ENCODE measurements at places on chromosomes 3 and 15.

- DNase-seq, result no peak
These were observed 85.1 kb downstream of the AP4E1 start for GRCh38 chr15:50993598-50993997.

DNA sequence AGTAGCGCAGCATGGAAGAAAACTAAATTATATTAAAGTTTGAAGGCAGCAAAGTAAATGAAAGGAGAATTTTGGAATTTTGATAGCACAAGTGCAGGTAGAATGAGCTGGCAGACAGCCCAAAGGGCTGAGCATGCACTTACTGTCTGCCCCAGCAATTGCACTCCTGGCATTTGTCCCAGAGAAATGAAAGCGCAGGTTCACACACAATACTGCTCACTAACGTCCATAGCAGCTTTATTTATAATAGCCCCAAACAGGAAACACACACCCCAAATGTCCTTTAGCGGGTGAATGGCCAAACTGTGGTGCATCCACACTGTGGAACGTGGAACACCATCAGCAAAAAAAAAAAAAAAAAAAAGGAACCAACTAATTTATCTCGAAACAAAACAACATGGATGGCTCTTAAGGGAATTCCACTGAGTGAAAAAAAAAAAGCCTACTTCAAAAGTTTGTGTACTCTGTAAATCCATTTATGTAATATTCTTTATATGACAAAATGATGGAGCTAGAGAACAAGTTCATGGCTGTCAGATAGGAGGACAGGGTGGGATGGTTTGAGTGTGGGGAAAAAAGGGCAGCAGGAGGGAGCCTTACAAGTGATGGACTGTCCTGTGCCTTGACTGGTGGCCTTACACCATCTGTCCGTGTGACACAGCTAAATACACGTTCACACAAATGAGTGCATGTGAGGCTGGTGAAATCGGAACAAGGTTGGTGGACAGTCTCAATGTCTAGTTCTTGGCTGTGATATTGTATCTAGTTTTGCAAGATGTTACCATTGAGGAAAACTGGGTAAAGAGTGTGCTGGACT is 6.0 kb upstream of the TM2D3 start:
- no peak for DNase-seq

DNA sequence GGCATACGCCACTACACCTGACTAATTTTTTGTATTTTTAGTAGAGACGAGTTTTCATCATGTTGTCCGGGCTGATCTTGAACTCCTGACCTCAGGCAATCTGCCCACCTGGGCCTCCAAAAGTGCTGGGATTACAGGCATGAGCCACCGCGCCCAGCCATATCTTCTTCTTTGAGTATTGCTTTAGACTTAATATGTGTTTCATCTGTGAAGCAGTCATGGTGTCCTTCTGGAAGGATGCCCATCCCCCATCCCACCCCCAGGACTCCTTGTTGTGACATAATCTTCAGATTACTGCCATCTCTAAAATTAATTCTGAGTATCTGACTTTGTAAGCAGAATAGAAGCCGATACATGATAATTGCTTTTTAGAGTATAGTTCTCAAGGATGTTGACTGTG is 57.7 kb downstream of the KLHL25 start:
- DNase-seq, result no peak

GRCh38 chr3:137035631-137036030 is 77.8 kb downstream of the IL20RB start:
- no peak for DNase-seq

GRCh38 chr15:97087006-97087741 is 756.7 kb downstream of the NR2F2 start:
- DNase-seq, result no peak

- peak; percentile 90 for DNase-seq
These were observed 527 bp downstream of the B2M start for GRCh38 chr15:44711743-44712345.

GRCh38 chr3:55910543-55910942 is 423.4 kb upstream of the WNT5A start:
- no peak for DNase-seq

DNA sequence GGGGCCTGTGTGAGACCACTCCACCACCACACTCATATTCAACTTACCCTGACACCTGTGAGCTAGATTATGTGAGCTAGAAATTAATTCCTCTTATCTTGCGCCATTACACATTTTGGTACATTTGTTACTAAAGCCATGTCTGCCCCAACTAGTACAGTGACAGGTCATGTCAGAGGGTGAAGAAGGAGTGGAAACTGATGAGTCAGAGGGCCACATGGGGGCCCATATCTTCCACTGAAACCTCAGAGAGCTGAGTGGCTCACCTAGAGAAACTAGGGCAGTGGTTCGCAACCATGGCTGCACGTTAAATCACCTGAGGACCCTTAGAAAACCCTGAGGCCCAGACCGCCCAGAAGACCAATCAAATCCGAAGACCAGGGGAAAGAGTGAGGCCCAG is 15.7 kb upstream of the MEF2A start:
- no peak for DNase-seq

DNA sequence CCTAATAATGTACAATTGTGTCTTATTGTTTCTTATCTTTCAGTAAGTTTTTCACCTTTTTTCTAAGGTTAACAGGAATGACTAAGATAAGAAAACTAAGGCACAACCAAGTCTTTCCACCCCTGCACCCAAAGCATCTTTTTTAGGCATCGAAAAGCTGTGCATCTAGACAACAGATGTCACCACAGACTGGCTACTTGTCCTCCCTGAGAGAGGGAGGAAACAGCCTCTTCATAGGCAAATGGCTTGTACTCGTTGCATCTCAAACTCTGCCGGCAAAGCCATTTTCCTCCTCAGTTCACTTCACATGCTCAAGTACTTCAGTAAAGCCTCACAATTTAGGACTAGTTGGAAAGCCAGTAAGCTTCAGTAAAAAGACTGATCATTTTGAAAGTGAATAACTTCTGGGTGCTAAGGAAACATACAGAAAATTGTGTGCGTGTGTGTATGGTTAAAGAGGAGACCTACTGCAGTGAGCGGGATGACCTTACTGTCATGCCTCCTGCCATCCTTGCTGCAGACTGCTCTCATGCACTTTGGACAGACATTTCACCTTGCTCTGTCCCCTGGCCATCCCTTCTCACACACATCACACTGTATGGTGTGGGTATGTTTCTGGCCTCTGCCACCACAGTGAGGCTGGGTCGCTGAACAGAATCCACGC is 36.5 kb upstream of the HACD2 start:
- DNase-seq, result no peak

DNA sequence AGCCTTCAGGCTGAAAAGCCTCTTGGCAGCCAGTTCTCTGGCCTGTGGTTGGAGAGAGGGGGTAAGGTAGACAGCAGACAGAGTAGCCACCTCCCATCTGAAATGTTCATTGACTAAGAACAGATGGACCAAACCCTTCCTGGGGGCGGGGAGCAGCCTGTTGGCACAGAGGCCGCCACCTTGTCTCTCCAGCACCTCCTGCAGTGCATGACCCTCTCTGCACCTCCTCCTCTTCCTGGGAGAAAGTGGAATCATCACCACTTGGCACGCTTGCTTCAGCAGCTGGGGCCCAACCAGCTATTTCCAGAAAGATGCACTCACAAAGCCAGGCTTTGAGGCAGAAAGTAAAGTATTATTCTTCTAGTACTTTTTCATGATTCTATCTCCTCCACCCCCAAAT is 313.4 kb upstream of the CHRM5 start:
- DNase-seq, result no peak

GRCh38 chr15:74311734-74312444 is 55.6 kb downstream of the CYP11A1 start:
- no peak for DNase-seq

DNA sequence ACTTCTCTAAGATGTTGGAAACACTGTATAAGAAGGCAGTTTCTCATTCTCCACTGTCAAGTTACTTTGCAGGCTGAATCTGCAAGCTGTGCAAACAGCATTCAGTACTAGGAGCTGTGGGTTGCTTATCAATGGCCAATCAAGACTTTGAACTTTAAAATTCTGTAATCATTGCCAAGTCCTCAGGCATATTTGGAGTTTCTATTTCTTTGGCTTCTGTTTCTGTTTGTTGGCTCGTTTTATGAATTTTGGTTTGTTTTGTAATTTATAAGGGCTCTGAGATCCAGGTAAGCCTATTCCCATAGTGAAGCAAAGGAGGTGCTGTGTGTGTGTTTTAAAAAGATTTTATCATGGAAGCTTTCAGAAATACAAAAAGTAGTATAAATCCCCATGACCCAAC is 32.1 kb downstream of the TLNRD1 start:
- DNase-seq, result no peak

DNA sequence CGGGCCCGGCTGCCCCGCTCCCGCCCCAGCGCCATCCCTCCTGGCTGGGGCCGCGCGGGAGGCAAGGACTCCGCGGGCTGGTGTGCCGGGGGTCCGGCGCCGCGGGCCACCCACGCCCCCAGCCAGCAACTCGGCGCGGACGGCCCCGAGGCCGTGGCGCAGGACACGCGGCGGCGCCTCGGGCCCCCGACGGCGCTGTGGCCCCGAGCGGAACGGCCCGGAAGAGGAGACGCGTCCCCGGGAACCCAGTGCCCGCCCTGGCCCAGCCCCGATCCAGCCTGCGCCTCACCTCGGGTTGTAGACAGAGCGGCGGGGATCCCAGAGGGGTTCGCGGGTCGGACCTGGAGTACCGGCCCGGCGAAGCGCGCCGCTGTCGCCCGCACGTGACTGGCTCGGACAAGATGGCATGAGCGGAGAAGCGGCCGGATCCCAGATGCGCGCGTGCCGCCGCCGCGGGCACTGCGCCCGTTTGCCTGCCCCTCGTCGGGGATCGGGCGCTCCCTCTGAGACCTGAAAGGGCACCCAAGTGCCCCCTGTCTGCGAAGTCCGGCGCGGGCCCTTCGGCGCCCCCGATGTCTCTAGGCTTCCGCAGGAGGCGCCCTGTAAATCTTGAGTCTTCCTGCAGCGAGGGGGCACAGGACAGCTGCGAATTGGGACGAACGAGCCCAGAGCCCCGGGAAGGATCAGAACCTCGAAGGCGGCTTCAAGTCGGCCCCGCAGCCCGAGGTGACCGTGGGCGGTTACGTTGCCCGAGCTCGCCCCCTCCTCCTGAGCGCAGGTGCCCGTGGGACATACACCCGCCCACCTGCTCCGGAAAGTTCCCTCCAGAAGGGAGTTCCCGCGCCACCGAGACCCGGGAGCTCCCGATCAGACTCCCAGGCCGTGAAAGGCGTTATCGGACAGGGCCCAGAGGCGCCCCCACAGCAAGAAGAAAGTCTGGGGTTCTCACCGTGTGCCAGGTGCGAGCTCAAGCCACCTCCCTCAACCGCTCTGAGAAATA is 598 bp upstream of the SFMBT1 start:
- DNase-seq, result peak; percentile 88

DNA sequence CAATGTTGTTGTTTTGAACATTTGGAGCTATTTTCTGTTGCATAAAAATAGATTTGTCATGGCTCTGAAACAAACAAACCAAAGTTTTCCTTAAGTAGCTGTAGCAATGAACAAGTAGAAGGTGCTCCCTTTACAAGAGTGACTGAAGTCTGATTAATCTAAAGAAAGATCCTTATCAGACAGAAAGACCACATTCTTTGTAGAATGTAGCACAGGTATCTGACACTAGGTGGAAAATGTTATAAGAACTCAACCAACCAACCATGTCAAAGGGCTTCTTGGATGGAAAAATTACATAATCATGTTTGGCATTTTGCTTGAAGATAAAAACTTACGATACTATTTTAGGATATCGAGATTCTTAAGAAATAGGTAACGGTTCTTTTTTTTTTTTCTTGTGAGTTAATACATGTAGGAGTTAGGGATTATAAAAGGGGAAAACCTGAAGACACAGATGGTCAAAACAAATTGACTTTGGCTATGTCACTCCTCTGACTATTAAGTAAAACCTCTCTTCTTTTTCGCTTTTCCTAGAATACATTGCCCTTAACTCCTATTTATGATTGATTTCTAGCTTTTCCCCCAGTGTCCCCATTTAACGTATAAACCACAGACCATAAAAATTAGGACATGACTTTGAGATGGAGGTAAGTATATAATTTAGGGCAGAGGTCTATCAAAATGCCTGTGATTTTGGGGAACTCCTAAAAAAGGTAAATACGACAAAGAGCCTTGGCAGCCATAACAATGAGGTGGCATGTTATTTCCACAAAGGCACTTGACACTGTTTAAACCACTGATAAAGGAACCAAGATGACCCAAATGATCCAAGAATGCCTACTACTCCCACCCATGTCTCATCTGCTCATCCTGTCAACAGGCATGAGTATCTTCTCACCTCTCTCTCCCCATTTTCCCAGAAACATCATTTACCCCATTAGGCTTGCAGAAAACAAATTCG is 72.0 kb downstream of the CCR4 start:
- no peak for DNase-seq

DNA sequence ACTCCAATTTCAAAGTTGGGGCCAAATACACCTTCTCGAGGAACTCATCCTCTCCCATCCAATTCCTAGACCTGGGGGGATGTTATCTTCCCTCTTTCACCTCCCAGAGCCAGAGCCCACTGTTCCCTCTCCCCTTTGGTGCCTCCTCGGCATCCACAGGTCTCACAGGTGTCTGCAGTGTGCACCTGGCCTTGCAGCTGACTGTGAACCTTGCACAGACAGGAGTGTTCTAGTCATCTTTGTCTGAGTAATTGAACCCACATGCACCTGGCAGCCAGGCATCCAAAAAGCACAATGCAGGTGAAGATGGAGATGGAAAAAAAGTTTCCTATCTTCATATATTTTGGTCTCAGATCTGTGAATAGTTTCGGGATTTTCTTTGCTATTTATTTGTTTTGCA is 30.8 kb downstream of the PCOLCE2 start:
- DNase-seq, result no peak

DNA sequence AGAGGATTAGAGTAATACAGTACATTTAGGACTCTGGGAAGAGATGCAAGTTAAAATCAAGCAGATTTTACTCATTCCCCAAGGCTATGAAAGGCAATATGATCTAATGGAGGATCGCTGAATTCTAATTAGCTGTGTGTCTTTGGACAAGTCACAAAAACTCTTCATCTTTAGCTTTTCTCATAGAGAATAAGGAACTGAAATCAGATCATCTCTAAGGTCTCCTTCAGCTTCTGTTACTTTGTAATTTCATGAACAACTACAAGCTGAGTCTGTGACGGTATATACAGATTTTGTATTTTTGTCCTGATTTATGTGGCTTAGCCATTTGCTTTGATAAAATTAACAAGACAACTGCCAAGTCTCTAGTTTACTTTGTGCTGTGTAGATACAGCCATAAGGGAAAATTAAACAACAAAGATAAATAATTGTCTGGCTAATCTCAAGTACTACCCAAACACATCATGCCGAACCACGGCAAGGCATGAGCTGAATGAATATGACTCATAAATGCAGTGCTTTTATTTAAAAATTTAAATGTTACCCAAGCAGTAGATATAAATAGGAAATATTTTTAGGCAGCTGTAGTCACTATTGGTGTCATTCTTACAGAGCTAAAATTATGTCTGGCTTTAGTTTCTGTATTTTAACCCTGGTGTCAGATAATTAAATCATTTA is 81.5 kb downstream of the GAP43 start:
- DNase-seq, result no peak

DNA sequence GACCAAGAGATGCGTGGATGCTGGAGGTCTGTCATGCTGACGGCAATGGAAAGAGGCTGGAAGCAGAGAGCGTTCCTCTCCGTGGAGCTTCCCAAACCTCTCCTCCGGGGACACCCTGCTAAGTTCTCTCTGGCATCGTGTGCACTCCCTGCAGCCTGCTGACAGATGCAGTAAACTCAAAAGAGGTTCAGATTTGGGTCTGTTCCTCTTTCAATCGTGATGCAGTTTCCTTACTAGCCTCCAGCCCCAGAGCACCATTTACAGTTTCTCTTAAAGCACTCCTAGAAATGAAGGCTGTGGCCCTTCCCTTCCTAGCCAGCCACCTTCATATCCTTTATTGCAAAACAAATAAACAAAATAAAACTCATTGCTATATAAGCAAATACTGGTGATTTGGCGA is 47.3 kb upstream of the LRRC58 start:
- no peak for DNase-seq

All from activated CD8-positive, alpha-beta memory T cell treated with anti-CD3 and anti-CD28 coated beads for 24 hours (primary cell).